Memory B cell (primary cell): ENCODE measurements at places on chromosomes 6 and 20.

GRCh38 chr20:52224920-52225319 lies 33.3 kb upstream of the ZFP64 start:
- DNase-seq: no peak

DNA sequence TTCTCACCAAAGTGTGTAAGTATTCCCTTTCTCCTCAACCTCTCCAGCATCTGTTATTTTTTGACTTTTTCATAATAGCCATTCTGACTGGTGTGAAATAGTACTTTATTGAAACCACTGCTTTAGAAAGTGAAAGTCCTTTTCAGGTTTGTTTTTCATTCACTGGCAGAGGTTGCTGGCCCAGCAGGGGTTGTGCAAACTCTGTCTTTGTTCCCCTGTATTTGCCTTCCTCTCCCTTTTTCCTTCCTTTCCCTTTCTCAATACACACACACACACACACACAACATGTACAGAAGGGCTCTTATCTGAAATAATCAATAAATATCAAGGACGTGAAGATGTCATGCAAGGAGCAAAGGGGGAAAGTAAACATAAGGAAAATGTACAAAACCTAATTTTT lies 99.8 kb downstream of the LY86 start:
- no peak for DNase-seq

GRCh38 chr6:57162028-57162427 lies 10.1 kb upstream of the BAG2 start:
- no peak for DNase-seq

DNA sequence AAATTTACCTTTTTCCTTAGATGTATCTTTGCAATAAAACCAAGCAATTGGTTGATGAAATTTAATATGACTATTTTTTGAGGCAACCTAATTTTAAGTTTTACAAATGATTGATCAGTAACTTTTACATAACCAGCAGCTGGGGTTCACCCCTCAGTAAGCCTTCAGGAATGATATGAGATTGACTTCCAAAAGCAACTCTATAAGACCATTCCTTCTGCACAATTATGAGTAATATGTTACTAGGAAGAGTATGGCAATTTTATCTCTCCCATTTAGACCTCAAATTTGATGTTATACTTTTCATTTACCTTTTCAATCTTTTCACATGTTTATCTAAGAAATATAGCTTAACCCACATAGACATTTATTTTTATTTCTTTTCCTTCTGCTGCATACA lies 1546.3 kb downstream of the HACE1 start:
- no peak for DNase-seq

- no peak for DNase-seq
These were observed 410 bp downstream of the SYNE1 start for GRCh38 chr6:152636609-152637295.

DNA sequence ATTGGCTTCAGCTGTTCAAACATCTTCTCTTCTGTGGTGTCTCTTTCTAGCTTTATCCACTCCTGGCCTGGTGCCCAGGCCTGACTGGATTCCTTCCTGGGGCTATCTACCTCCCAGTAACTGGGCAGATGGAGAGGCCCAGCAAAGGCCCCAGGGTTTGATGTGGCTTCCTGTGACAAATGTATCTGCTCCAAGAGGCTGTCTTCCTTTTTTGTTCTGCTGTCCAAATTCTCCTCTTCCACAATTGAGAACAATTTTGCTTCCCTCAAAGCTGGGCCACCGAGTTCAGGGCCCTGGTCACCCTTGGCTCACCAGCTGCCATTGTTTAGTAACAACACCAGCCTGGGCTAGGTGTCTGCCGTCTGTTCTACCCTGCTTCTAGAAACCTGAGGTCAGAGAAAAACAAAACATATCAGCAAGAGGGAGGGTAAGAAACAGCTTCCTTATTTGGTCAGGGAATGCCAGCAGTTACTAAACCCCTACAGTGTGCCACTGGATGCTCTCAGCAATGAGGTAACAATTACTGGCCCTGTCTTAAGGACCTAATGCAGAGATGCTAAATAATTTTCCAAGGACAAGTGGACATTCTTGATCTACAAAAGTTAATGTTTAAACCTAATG lies 3.9 kb downstream of the ZFP57 start:
- DNase-seq: no peak

GRCh38 chr20:51125780-51126179 lies 102.9 kb upstream of the KCNG1 start:
- no peak for DNase-seq

DNA sequence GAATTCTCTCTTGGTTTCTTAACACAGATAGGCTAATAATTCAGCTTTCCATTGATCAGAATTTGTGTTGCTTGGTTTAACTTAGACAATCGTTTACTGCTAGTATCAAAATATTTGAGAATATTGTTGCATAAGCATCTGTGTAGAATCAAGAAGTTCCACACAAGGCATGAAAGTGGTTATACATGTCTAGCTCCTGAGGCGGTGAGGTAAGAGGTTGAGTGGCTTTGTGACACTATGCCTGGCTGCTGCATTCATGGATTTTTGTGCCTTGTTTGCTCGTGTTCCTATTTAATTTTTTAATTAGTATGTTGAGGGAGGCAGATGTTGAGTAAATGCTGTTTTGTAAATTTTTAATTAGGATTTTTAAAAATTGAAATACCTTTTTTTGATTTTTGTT lies 10.2 kb downstream of the PKIB start:
- no peak for DNase-seq

DNA sequence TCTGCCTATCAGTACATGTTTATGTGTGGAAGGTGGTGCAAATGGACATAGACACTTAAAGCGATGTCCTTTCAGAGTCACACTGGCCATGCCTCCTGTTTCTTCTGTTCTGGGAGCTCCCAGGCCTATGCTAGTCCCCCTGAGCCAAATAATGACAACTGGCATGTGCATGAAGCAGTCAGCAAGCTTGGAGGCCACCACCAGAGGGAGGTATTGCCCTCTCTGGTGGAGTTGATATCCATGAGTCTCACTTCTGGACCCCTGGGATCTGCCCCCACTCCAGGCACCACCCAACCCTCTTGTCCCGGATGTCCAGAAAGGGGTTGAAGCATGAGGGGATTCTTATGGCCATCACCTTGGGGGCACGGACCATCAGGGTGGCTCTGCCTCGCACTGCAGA lies 172.2 kb downstream of the AIG1 start:
- DNase-seq: no peak

GRCh38 chr6:139586273-139586672 lies 211.8 kb upstream of the CITED2 start:
- DNase-seq: no peak

GRCh38 chr6:91166271-91167046 lies 579.6 kb upstream of the MAP3K7 start:
- no peak for DNase-seq

DNA sequence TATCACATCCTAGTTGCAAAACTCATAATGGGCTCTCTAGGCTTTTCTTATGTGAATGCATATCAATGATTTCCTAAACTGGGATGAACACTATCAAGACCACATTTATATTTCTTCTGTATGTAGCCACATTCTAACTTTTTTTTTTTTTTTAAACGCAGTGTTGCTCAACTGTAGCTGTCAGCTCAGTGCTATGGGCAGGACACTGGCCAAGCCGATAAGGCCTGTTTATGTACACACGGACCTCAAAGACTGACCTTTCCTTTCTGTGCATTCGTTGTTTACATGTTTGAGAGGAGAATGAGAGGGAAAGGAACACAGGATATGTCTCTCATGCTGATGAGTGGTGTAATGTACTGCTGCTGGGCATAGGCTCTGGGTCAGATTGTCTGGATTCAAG lies 75.1 kb upstream of the B3GAT2 start:
- DNase-seq: no peak

DNA sequence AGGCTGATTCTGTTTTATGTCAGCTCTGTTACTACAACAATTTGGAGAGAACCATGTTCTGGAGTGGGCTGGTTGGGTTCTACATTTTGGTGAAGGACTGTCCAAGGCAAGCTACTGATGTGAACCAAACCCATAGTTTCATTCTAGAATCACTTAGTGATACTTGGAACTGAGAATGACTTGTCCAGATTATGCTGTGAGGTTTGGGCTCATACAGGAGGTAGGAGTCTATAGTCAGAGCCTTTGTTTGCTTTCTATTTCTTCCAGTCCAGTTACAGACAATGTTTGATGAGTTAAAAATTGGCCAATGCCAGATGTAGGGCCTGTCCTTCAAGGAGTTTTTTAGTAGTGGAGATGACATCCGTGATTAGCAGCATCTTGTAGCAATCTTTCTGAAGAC lies 97.9 kb downstream of the LRRC1 start:
- no peak for DNase-seq

GRCh38 chr20:52411611-52412010 lies 220.0 kb upstream of the ZFP64 start:
- no peak for DNase-seq

GRCh38 chr6:46437671-46438221 lies 53.5 kb downstream of the RCAN2 start:
- no peak for DNase-seq
